ENCODE measurements at places on chromosomes 5 and 9.

DNA sequence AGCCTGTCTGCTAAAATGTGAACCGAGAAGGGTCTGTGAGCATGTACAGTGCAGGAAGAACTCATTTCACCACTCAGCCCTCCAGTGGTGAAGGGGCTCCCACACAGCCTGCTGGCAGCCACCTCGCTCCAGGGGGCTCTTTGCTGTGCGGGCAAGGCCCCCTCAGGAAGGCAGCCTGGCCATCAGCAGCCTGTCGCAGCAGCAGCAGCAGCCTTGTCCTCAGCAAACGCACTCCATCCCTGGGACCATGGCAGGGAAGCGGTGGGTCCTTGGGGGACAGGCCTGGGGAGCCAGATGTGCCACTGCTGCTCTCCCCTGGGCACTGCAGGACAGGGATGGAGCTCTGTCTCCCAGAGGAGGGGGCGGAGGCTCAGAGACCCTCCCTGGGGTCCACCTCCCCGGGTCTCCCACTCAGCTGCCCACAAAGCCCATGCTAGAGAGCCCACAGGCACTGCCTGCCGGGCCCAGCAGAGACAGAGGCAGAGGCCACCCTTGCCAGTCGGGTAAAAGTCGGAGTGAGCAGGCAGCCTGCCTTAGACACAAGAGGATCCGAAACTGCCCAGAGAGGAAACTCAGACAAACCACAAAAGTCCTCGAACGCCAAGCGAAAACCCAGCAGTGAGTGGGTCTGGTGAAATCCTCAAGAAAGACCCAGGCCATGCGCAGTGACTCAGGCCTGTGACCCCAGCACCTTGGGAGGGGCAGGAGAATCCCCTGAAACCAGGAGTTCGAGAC is 8.0 kb downstream of the BRD3 start:
- DNase-seq: peak; percentile 13

- no peak for DNase-seq
These were observed 32.6 kb downstream of the SLC38A9 start for GRCh38 chr5:55679556-55679955.

- DNase-seq: no peak
These were observed 61.9 kb downstream of the NSD1 start for GRCh38 chr5:177195307-177195952.

DNA sequence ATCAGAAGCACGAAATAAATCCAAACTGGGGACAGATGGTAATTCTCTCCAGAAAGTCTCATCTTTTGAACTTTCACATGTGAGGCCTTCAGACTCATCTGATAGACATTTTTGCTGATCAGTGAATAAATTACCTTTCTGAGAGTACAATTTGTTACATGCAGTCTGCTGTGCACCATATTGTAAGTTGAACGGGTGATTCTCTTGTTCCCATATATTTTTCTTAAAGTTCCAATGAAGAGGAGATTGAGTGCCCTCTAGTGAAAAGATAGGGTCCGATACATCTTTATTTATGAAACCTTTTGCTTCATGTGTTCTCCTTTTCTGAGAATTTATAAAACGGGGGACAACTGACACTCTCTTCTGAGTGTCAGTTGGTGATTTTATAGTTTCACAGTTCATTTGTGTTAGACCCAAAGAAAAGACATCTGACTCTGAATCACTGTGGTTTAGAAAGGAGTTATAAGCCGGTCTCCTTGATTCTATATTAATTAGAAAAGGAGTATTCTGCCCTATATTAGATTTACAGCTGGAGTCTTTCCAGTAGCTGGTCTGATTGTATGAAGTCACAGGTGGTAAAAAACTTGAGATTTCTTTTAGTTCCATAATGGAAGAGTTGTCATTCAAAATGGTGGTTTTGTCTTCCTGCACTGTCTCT is 30.4 kb downstream of the GNG10 start:
- DNase-seq: no peak

DNA sequence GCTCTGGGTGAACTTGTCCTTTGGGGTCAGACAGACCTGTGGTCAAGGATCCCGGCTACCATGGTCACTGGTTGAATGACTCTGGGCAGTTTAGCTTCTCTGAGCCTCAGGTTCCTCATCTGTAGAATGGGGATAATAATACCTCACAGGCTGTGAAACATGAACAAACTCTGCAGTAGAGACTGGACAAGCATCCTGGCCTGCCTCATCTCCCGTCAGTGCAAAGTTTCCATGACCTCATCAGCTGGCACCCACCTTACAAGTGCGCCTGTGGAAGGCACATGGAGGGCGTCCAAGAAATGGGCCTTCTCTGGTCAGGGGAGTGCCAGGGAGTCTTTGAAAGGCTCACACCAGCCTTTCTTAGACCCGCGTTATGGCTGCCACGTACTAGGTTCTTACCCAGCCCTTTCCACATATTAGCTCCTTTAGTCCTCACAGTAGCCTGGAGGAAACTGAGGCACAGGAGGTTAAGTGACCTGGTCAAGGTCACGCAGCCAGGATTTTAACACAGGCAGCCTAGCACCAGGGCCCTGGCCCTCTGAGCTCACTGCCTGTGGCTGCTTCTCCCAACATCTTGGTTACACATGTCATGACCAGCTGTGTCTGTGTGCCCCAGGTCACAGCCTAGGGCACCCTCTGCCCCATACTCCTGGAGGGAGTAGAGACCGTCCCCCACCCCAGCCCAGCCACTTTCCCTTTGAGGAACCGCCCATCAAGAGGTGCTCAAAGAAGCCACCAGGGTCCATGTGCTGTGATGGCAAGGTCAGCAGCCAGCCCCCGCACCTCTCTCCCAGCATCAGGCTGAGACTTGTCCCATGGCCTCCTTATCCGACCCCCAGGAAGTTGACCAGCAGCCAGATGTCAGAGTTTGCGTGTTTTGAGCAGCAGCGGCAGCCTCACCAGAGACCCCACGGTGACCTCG is 39.4 kb upstream of the RPL26L1 start:
- DNase-seq: no peak
